ENCODE measurements at places on chromosomes 2 and 18. TPM values are rescaled to one million over a fixed set of nuclear protein-coding genes. Genes with fewer than 3 reads are reported as not detected.

CEP192 gene
- 39.9 TPM for total RNA-seq

ANKRD30BL gene
- total RNA-seq = not detected

FNDC4 gene
- 14.2 TPM for total RNA-seq

ARHGAP15 gene
- total RNA-seq = 2.8 TPM

CD207 gene
- total RNA-seq = not detected

ACMSD gene
- total RNA-seq = not detected

SERPINB2 gene
- not detected for total RNA-seq

SIX3 gene
- not detected for total RNA-seq

MAP3K19 gene
- total RNA-seq = not detected

MPP4 gene
- 0.18 TPM for total RNA-seq

RPRM gene
- 4.5 TPM for total RNA-seq

SLC16A14 gene
- 14.2 TPM for total RNA-seq

TLX2 gene
- total RNA-seq = not detected

TBR1 gene
- 0.09 TPM for total RNA-seq

MAL gene
- total RNA-seq = 0.65 TPM

LONRF2 gene
- 5.2 TPM for total RNA-seq

VWA3B gene
- not detected for total RNA-seq

CLEC4F gene
- total RNA-seq = not detected

MC4R gene
- 0.19 TPM for total RNA-seq

WDR35 gene
- 19.0 TPM for total RNA-seq

SLC4A5 gene
- total RNA-seq = 3.0 TPM

RTP5 gene
- not detected for total RNA-seq

PID1 gene
- total RNA-seq = 0.91 TPM

MSTN gene
- 0.36 TPM for total RNA-seq

IL36B gene
- not detected for total RNA-seq

COLEC11 gene
- not detected for total RNA-seq

ERLEC1 gene
- total RNA-seq = 22.2 TPM

CPLX4 gene
- total RNA-seq = not detected

REG1B gene
- not detected for total RNA-seq

HRH4 gene
- not detected for total RNA-seq

CXCR1 gene
- not detected for total RNA-seq

NOSTRIN gene
- total RNA-seq = not detected

GKN1 gene
- not detected for total RNA-seq

CAVIN2 gene
- not detected for total RNA-seq

LRRFIP1 gene
- 38.5 TPM for total RNA-seq

DLX2 gene
- total RNA-seq = 22.6 TPM

G6PC2 gene
- total RNA-seq = not detected

IL1F10 gene
- not detected for total RNA-seq

INPP4A gene
- 29.9 TPM for total RNA-seq

GAREM2 gene
- total RNA-seq = 21.8 TPM

CDH2 gene
- 234 TPM for total RNA-seq

TUBB8B gene
- not detected for total RNA-seq

TDRD15 gene
- total RNA-seq = not detected

CMPK2 gene
- total RNA-seq = 2.2 TPM

IHH gene
- total RNA-seq = not detected

RNF125 gene
- total RNA-seq = 1.1 TPM

ANKRD30B gene
- total RNA-seq = not detected

SRD5A2 gene
- total RNA-seq = not detected

HAAO gene
- 3.5 TPM for total RNA-seq

SLC9A2 gene
- total RNA-seq = not detected

BMP10 gene
- total RNA-seq = not detected

KLHL14 gene
- 2.4 TPM for total RNA-seq

ALPI gene
- total RNA-seq = not detected

FLACC1 gene
- total RNA-seq = 1.0 TPM

Measured in neural crest cell (in vitro differentiated cells).